ENCODE measurements at places on chromosomes 2 and 18. TPM values are rescaled to one million over a fixed set of nuclear protein-coding genes. Genes with fewer than 3 reads are reported as not detected.
A peak's percentile ranks its signal among the peaks of the same experiment; 100 is the strongest.

The MYCN gene
- 17.9 TPM for polyA plus RNA-seq

The MLPH gene
- polyA plus RNA-seq: 31.8 TPM

The CAB39 gene
- polyA plus RNA-seq: 81.3 TPM

The DSG1 gene
- polyA plus RNA-seq: 0.19 TPM

The ROCK2 gene
- 42.5 TPM for polyA plus RNA-seq

The ZSWIM2 gene
- polyA plus RNA-seq: not detected

The IL37 gene
- 1.6 TPM for polyA plus RNA-seq

The POU3F3 gene
- polyA plus RNA-seq: not detected

The RAB27B gene
- 9.6 TPM for polyA plus RNA-seq

The IL1RL1 gene
- 0.46 TPM for polyA plus RNA-seq

The OTOS gene
- not detected for polyA plus RNA-seq

The CNDP1 gene
- polyA plus RNA-seq: 0.27 TPM

The TUBB8B gene
- not detected for polyA plus RNA-seq

The RAMP1 gene
- polyA plus RNA-seq: 76.1 TPM

The L3MBTL4 gene
- 4.0 TPM for polyA plus RNA-seq

The CRYBA2 gene
- 13.3 TPM for polyA plus RNA-seq

The ADCY3 gene
- 18.4 TPM for polyA plus RNA-seq

The NOSTRIN gene
- 52.7 TPM for polyA plus RNA-seq

- peaks cover 5% of the 10 kb centered on the region for H3K4me1 ChIP-seq
- H3K4me3 ChIP-seq: no peak overlapping the region
- H3K27me3 ChIP-seq: no peaks in the 10 kb centered on the region
- no peak overlapping the region for H3K27ac ChIP-seq
- H3K36me3 ChIP-seq: no peaks in the 10 kb centered on the region
- no peak for DNase-seq
These were observed 57.6 kb downstream of the LONRF2 start for GRCh38 chr2:100264651-100265050.

- no peaks in the 10 kb centered on the region for H3K4me1 ChIP-seq
- DNase-seq: no peak
- H3K27me3 ChIP-seq: no peaks in the 10 kb centered on the region
- H3K36me3 ChIP-seq: no peaks in the 10 kb centered on the region
- H3K4me3 ChIP-seq: no peak overlapping the region
These were observed 46.9 kb downstream of the PDE11A start for GRCh38 chr2:178025551-178026185.

DNA sequence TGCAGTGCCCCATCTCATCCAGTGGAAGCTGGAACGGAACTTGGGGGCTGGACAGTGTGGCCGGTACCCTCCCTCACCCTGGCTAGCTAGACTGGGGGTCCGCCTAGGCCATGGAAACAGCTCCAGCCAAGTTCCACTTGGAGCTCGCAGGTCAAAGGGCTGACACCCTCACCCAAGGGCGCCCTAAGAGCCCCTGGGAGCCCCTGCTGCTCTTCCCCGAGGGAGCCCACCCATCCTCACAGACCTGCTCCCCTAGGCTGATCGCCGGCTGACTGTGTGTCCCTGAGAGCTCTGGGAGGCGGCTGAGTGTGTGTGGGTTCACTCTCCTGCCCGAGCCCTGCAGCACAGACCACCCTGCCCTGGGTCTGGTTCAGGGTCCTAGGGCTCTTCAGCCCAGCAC lies 118.2 kb upstream of the OTOS start:
- H3K4me1 ChIP-seq: peaks cover 14% of the 10 kb centered on the region
- H3K27ac ChIP-seq: no peak overlapping the region
- no peak overlapping the region for H3K4me3 ChIP-seq
- no peaks in the 10 kb centered on the region for H3K36me3 ChIP-seq
- no peak for DNase-seq

GRCh38 chr2:197924483-197924882 lies 120.1 kb downstream of the PLCL1 start:
- DNase-seq: no peak
- no peak overlapping the region for H3K27ac ChIP-seq
- no peaks in the 10 kb centered on the region for H3K36me3 ChIP-seq
- no peak overlapping the region for H3K4me3 ChIP-seq
- H3K4me1 ChIP-seq: no peaks in the 10 kb centered on the region

DNA sequence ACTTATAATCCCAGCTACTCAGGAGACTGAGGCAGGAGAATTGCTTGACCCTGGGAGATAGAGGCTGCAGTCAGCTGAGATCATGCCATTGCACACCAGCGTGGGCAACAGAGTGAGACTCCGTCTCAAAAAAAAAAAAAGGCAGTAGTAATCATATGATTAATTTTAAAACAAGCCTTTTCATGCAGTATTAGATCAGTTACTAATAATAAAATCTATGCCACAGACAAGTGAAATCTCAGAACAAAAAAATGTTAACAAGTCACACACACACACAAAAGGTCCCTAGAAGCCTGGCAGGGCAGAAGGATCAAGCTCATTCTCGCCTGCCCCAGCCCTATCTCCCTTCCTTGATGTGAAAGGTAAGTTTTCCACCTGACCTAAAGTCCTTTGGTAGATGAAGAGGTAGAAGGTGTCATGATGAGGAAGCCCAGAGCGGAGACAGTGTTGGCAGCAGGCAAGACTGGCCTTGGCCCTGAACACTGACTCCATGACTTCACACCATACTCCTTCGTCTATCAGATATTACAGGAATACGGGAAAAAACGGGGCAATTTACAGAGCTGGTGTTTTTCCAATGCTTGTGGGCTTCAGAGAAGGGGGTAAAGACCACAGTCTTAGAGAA lies 10.6 kb downstream of the KDSR start:
- H3K4me3 ChIP-seq: no peak overlapping the region
- no peak for DNase-seq
- peaks cover 69% of the 10 kb centered on the region for H3K36me3 ChIP-seq
- no peak overlapping the region for H3K27ac ChIP-seq
- H3K27me3 ChIP-seq: no peaks in the 10 kb centered on the region

GRCh38 chr2:168029071-168029470 lies 218.3 kb downstream of the STK39 start:
- peaks cover 22% of the 10 kb centered on the region for H3K4me1 ChIP-seq
- H3K4me3 ChIP-seq: no peak overlapping the region
- H3K36me3 ChIP-seq: no peaks in the 10 kb centered on the region
- DNase-seq: no peak
- no peak overlapping the region for H3K27ac ChIP-seq
- H3K27me3 ChIP-seq: no peaks in the 10 kb centered on the region

GRCh38 chr2:47510745-47511144 lies 107.8 kb downstream of the MSH2 start:
- H3K4me3 ChIP-seq: no peak overlapping the region
- no peaks in the 10 kb centered on the region for H3K4me1 ChIP-seq

DNA sequence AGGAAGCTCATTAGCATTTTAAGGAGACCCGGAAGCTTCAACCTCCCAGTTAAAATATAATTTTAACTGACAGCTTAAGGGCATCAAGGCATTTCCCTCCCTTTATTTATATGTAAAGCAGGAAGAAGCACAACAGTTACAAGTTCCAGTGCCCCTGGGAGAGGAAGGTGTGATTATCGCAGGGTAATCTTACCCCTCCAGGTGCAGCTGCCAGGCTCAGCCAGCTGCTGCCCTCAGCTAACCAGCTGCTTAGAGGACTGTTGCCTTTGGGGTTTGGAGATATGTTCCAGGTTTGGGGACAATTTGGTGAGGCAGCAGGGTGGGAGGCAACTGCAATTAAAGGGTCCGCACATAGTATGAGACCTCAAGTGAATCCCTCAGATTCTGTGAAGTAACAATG lies 55.3 kb upstream of the SETBP1 start:
- H3K4me1 ChIP-seq: peaks cover 3% of the 10 kb centered on the region
- no peaks in the 10 kb centered on the region for H3K36me3 ChIP-seq
- H3K4me3 ChIP-seq: no peak overlapping the region
- DNase-seq: no peak

DNA sequence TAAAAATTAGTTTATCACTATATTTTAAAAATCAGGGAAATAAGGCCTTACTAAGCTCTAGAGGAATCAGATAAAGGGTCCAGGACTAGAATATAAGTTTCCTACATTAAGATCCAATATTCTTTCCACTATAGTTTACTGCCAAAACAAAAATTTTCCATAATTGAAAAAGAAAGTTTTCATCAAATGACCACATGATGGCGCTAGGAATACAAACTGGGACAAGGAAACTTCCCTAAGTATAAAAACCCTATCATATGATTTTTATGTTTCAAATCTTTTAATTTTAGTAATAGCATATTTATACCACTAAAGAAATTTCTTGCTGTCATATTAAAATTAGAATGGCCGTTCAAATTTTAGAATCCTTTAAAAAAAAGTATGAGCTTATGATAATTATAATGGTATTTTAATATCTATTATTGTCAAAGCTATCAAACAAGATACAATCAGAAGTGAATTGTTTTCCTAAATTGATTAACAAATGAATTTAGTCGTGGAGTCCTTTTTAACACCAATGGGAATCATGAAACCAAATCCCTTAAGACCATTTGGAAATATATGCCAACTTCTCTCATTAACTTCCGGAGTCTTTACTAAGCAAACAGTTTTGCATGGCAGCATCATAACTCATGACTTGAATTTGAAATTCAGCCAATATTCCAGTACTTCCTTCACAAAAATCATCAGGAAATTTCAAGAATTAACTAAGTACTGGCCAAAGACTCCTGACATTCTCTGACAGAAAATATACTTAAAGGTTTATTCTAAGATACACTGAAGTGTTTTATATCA lies 70.3 kb downstream of the SCN1A start:
- H3K27me3 ChIP-seq: no peaks in the 10 kb centered on the region
- DNase-seq: no peak
- H3K36me3 ChIP-seq: no peaks in the 10 kb centered on the region
- no peak overlapping the region for H3K27ac ChIP-seq

DNA sequence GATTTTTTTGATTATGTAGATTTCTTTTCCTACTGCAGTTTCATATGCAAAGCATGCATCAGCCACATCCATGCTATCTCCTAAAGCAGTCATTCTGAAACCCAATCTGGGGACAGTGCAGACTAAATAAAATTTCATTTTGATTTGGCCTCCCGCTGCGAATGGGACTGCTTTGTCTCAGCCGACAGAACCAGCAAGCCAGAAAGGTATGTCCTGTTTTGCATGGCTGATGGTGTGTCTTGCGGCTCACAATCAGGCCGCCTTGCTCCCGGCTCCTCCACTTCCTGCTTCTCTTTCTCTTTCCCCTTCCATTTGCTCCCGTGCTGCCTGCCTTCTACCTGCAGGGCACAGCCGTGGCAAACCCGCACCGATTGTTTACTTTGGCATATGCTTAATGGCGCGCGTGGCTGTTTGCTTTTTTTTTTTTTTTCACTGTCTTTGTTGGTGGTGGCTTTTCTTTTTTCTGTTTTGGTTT lies 419.6 kb upstream of the POU3F3 start:
- no peaks in the 10 kb centered on the region for H3K27me3 ChIP-seq
- no peaks in the 10 kb centered on the region for H3K36me3 ChIP-seq
- no peak overlapping the region for H3K27ac ChIP-seq
- DNase-seq: peak; percentile 55
- no peaks in the 10 kb centered on the region for H3K4me1 ChIP-seq
- peak overlapping the region; percentile 27 for H3K4me3 ChIP-seq

GRCh38 chr18:50079571-50080295 lies 115.2 kb downstream of the MYO5B start:
- peaks cover 13% of the 10 kb centered on the region for H3K4me1 ChIP-seq
- H3K4me3 ChIP-seq: no peak overlapping the region
- H3K36me3 ChIP-seq: no peaks in the 10 kb centered on the region
- H3K27me3 ChIP-seq: no peaks in the 10 kb centered on the region

GRCh38 chr18:62118328-62118727 lies 68.5 kb downstream of the PIGN start:
- H3K36me3 ChIP-seq: peaks cover 2% of the 10 kb centered on the region
- no peaks in the 10 kb centered on the region for H3K4me1 ChIP-seq
- no peaks in the 10 kb centered on the region for H3K27me3 ChIP-seq

- H3K27ac ChIP-seq: no peak overlapping the region
- peaks cover 55% of the 10 kb centered on the region for H3K4me1 ChIP-seq
- DNase-seq: no peak
- peaks cover 4% of the 10 kb centered on the region for H3K36me3 ChIP-seq
These were observed 40.2 kb downstream of the SCTR start for GRCh38 chr2:119483896-119484718.

DNA sequence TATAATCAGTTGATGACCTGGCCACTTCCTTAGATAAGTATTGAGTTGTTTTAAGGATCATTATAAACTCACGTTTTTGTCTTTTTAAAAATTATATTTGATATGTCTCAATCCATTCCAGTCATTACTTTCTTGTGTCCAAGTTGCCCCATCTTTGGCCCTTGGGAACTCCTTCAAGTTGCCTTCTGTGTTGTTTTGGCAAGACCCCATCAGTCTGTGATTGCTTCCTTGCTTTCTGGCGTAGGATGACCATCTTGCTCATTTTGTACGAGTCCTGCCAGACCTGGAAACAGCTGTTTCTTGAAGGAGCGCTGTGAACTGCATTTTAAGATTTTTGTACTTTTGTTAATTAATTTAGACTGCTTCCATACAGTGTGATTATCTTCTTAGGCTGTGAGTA lies 68.9 kb upstream of the ITM2C start:
- DNase-seq: no peak
- no peaks in the 10 kb centered on the region for H3K27me3 ChIP-seq
- peaks cover 49% of the 10 kb centered on the region for H3K36me3 ChIP-seq

DNA sequence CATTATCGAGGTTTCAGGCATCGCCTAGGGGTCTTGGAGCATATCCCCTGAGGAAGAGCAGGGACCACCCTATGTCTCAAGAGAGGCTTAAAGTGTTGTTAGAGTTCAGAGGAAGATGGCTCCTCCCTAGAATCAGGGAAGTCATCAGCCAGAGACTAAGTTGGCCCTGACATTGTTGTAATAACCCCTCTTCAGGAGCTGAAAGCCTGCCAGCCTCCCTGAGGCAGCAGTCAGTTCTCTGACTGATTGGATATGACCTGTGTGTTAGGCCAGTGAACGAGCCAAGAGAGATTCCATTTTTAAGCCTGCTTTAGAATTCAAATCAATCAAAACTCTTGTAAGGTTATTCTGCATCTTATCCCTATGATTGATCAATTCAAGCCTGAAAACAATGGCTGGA lies 34.9 kb downstream of the ARHGAP28 start:
- H3K36me3 ChIP-seq: no peaks in the 10 kb centered on the region
- no peak for DNase-seq

GRCh38 chr2:46181789-46182530 lies 115.2 kb upstream of the EPAS1 start:
- H3K36me3 ChIP-seq: peaks cover 11% of the 10 kb centered on the region
- DNase-seq: no peak
- H3K27ac ChIP-seq: no peak overlapping the region
- no peaks in the 10 kb centered on the region for H3K27me3 ChIP-seq
- no peak overlapping the region for H3K4me3 ChIP-seq

GRCh38 chr2:8643996-8644356 lies 37.9 kb upstream of the ID2 start:
- DNase-seq: no peak
- H3K27me3 ChIP-seq: no peaks in the 10 kb centered on the region
- peaks cover 7% of the 10 kb centered on the region for H3K4me1 ChIP-seq
- H3K27ac ChIP-seq: no peak overlapping the region

- no peaks in the 10 kb centered on the region for H3K36me3 ChIP-seq
- no peaks in the 10 kb centered on the region for H3K27me3 ChIP-seq
- no peak for DNase-seq
- no peak overlapping the region for H3K4me3 ChIP-seq
- H3K4me1 ChIP-seq: no peaks in the 10 kb centered on the region
These were observed 172.8 kb upstream of the SESTD1 start for GRCh38 chr2:179437430-179437829.

Data from large intestine (tissue), 12 donors.